DMS79 (cell line): ENCODE measurements at places on chromosomes 5 and 9.

DNA sequence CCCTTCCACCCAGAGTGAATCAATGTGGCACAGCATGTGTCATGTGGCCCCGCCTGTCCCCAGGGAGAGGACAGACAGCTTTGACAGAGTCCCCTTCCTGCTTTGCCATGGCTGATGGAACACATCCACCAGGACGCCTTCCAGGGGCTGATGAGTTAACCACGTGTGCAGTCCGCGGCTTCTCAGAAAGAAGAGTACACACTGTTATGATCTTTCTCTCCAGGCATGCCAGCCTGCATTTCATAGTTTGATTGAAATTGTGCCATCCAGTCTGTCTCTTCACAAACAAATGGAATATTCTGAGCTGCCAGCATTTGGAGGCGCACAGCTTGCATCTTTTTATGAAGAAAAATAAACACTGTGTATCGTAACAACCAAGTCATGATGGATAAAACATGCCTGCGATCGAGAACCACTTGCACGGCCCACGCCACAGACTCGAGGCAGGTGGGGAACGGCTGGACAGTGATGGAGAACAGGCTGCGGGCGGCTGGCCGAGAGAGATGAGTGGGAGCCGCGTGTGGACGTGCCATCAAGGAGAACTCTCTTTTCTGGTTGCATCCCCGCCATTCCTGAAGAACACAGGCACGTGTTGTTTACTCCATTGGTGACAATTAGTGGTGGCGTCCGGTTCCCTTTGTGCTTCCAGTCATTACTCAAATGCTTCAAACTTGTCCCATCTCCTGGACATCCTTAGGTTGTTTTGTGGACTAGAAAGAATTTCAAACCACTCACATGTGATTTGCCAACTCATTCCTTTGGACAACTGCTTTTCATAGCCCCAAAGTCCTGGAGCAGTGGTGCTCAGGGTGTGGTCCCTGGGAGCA is 220.2 kb downstream of the AGTPBP1 start:
- no peak for DNase-seq

GRCh38 chr5:131791866-131792265 is 5.0 kb downstream of the FNIP1 start:
- no peak for DNase-seq

DNA sequence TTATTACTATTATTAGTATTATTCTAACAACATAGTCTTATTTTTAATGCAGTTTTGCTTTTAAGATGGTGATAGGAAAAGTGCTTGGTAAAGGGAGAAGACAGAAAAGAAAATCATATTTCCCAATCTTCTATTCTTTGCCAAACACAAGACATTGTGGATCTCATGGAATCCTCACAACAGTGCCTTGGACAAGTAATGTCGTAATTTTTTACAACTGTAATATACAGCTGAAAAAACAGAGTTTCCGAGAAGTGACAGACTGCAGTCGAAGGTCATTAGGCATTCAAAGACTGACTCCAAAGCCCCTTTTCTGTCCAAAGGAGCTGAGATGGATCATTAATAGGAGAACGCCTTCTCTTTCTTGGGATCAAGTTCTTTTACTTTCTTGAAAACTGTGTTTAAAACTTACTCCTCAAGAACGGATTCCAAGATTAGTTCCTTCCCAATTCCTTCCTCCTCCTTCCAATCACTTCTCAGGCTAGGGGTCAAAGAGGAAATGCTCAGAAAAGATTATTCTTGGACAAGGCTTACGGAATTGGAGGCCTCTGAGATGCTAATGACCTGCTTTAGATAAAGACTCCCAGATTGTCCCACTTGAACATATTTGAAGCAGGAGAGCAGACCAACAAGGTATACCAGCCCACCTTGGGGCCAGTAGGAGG is 24.3 kb upstream of the TRIM32 start:
- no peak for DNase-seq

DNA sequence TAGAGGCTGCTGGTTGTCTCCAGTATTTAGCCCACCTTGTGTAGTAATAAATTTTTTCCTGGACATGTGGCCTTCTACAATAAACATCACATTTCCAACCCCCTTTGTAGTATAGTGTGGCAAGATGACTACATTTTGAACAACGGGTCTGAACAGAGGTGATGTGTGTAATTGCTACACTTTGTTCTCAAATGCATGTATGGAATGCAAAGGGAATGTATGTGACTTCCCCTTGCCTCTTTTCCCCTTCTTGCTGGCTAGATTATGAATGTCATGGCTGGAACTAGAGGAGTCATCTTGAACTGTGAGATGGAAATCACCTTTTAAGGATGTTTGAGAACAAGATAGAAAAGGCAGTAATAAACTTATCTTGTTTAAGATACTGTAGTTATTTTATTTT is 54.5 kb downstream of the PRR16 start:
- DNase-seq: no peak

- DNase-seq: no peak
Measured at GRCh38 chr5:93588352-93589151, 5.5 kb downstream of the NR2F1 start.

- no peak for DNase-seq
Measured at GRCh38 chr5:32589942-32590869, 4.8 kb downstream of the SUB1 start.

- no peak for DNase-seq
Measured at GRCh38 chr9:126501383-126502331, 112.1 kb upstream of the LMX1B start.

- no peak for DNase-seq
Measured at GRCh38 chr5:50717651-50718050, 51.2 kb downstream of the PARP8 start.

- no peak for DNase-seq
Measured at GRCh38 chr9:132531710-132532570, 50.5 kb upstream of the BARHL1 start.

DNA sequence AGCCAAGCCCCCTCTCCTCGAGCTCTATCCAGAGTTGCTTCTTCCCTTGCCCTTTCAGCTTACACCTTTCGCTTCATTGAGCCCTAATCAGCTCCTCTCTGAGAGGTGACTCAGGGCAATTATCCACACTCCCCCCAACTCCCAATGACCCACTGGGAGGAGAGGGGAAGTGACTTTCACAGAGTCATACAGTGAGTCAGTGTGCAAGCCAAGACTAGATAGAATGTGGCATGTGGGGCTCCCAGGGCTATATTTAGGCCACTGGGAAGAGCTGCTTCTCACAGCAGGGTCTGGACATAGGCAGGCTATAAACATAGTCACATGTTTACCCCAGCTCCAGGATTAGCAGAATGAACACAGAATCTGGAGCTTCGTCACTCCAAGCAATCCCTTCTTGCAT is 57.4 kb downstream of the NRG2 start:
- no peak for DNase-seq

GRCh38 chr5:57778501-57779091 is 296.0 kb upstream of the ACTBL2 start:
- no peak for DNase-seq
